ENCODE measurements at places on chromosomes 3 and 15.

DNA sequence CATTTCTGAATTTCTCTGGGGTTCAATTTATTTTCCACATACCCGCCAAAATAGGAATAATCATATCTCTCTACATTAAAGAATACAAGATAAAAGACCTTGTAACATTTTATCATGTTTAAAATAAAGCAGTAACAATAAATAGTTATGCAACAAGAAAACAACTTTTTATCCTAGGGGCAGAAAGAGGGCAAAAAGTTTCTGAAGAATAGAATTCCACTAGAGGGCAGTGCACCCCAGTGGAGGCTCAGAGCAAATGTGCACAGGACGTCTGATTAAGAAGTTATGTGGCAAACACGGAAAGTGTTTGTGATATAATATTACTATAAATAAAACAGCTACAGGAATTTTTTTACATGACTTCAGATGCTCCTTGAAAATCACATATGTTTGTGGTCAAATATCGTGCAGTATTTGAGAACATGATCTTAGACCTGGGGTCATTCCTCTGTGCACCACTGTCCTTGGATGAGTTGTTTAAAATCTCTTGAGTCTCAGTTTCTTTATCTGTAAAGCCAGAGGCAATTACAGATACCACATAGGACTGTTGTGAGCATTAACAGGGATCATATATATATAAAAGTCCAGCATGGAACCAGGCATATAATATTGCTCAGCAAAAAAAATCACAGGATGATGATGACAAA, 13.2 kb upstream of the PIK3R4 start:
- DNase-seq: no peak

DNA sequence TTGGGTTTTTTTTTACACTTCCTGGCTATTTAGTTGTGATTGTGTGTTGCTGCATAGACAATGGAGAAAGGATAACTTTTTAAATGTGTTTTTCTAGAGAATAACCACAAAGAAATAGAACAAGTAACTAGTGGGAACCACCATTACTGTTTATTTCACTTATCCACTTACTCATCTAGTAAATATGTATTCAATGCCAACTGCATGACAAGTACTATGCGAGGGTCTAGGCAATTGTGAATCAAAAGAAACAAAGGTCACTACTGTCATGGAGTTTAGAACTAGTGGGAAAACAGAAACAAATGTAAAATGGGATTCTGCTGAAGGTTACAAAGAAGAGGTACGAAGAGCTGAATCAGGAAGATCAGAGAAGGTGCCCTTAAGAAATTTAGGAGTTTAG, 600.9 kb upstream of the ROBO2 start:
- peak; percentile 16 for DNase-seq

- DNase-seq: no peak
These were observed 641.1 kb downstream of the MECOM start for GRCh38 chr3:169022457-169022856.

DNA sequence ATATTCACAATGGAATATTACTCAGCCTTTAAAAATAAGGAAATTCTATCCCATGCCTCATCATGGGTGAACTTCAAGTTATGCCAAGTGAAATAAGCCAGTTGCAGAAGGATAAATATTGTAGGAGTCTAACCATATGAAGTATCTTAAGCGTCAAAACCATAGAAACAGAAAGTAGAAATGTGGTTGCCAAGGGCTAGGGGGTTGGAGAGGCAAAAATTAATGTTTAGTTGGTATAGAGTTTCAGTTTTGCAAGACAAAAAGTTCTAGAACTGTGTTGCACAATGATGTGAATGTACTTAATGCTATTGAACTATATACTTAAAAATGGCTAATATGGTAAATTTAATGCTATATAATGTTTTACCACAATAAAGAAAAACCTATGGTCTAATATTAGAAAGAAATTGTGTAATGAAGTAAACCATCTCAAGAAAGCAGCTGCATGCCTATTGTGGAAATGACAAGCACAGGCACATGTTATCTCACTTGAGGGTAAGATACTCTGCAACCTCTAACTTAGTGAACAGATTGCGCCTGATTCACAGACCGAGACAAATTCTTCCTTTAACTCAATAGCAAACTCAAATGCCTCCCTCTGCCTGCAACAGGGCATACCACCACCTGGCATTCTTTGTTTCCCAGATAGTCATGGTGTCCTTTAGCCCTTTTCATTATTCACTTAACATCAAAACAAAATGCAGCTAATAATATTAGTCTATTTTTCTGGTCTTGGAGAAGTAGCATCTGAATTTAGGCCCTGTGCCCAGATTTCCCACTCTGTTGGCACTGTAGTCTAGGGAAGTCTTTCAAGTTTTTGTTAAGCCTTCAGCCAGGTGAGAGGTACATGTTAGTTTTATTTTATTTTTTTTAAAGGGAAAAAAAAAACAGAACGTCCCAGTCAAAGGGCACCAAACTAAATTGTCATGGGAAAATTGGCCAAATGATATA, 80.2 kb upstream of the ACP3 start:
- no peak for DNase-seq

- no peak for DNase-seq
These were observed 107.8 kb downstream of the ASB7 start for GRCh38 chr15:100710222-100710621.

DNA sequence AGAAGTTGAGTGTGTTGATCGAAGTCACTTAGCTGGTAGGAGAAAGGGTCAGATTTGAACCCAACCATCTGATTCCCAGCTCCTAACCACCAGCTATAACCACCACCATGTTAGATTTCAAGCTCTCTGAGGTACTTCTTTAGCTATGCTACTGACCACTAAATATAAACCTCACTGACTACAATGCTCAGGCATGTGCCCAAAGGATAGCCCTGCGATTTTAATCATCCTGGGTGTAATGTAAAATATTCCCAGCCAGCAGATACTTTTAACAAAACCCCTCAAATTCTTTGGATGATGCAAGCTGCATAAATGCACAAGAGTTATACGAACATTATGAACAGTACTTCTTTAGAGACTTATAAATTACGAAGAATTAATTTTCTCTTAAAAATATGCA, 115.2 kb upstream of the TSC22D2 start:
- no peak for DNase-seq

DNA sequence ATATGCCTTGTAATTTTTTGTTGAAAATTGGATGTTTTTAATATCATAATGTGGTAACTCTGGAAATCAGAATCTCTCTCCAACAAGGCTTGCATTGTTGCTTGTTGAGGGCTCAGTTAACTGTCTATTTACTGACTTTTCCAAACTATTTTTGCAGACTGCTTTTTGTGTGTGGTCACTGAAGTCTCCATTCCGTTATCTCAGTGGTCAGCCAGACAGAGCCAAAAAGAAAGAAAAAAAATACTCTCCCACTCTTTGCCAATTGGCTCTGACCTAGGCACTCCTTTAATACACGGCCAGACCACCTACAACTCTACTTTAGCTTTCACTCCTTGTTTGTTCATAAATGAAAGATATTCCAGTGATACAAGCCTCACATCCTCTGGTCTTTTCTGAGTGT, 52.5 kb downstream of the IFT80 start:
- no peak for DNase-seq

DNA sequence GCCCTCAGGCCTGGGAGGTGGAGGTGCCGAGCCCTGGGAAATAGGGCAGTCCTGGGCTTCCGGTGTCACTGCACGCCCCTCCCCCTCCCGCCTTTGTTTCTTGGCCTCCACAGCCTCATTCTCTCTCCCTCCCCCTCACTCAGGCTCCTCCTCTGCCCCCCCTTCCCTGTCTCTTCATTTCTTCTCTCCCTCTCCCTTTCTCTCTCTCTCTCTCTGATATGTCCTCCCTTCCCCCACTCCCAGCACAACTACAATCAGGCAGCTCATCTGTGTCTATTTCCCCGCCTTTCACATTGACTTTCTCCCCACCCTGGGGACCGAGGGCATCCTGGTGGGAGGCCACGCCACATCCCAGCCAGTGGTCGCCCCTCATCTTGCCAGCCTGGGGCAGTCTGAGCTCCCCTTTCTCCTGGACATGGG, 40.2 kb downstream of the IDH2 start:
- DNase-seq: no peak

GRCh38 chr15:56831467-56832005, 86.9 kb upstream of the TCF12 start:
- no peak for DNase-seq

DNA sequence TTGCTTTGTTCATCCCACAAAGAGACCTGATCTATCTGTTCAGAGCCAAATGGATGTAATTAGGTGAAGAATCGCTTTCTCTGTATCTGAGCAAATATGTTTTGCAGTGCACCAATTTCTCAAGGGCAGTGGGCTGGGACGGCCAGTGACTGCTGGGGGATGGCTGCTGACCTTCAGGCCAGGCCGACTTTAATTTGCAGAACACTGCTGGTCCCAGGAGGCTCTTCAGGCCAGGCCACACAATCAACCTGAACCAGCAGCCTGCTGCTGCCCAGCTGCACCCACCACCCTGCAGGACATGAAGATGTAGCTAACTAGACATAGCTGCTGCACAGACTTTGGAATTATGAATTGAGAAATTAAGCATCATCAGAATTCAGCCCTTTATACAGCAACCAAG, 194.4 kb upstream of the ONECUT1 start:
- DNase-seq: no peak

DNA sequence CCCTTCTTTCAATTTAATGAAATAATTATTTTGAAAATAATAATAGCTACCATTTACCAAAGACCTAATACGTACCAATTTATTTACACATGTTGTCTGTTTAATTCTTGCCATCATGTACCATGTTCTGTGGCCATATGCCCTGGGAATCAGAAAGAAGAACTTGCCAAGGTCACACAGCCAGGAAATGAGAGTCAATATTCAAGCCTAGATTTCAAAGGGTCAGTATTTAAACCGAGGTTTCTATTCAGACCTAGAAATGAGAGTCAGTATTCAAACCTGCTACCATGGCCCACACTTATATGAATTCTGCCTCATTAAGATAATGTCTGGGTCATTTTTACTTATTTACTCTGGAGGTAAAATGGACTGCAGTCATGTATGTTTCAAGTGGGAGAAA, 103.6 kb upstream of the TBL1XR1 start:
- no peak for DNase-seq

GRCh38 chr15:36831125-36831903, 251.9 kb downstream of the CDIN1 start:
- DNase-seq: no peak

GRCh38 chr3:40853474-40853873, 328.7 kb downstream of the ZNF621 start:
- DNase-seq: no peak

GRCh38 chr3:12299026-12299425, 10.2 kb downstream of the PPARG start:
- DNase-seq: no peak

- no peak for DNase-seq
These were observed 46.1 kb upstream of the ABI3BP start for GRCh38 chr3:101039285-101039684.
